ENCODE measurements at places on chromosomes 11 and 22. TPM values are rescaled to one million over a fixed set of nuclear protein-coding genes. Genes with fewer than 3 reads are reported as not detected.
A peak's percentile ranks its signal among the peaks of the same experiment; 100 is the strongest.

- H3K27ac ChIP-seq, result no peak overlapping the region
- H3K36me3 ChIP-seq, result no peaks in the 10 kb centered on the region
- peaks cover 29% of the 10 kb centered on the region for H3K27me3 ChIP-seq
These were observed 558.3 kb downstream of the BRD1 start for GRCh38 chr22:49269371-49269770.

DNA sequence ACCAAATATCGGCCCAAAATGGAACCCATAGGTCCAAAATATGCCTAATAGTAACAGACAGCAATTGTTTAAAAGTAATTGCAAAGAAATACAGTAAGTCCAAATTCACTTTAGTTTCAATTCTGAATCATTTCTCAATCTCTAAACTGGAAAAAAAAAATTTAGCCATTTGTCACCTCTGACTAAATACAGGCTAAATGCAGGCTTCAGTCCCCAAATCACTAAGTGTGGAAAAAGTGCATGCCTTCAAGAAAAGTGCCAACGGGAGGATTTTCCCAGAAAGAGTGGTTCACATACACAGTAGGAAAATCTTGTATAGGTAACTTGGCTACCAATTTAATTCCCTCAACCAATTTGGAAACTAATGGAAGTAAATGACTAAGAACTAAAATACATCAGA, 35.7 kb downstream of the SIK3 start:
- no peaks in the 10 kb centered on the region for H3K27me3 ChIP-seq
- H3K27ac ChIP-seq, result no peak overlapping the region
- DNase-seq, result no peak
- H3K4me1 ChIP-seq, result no peaks in the 10 kb centered on the region
- no peak overlapping the region for H3K4me3 ChIP-seq

DNA sequence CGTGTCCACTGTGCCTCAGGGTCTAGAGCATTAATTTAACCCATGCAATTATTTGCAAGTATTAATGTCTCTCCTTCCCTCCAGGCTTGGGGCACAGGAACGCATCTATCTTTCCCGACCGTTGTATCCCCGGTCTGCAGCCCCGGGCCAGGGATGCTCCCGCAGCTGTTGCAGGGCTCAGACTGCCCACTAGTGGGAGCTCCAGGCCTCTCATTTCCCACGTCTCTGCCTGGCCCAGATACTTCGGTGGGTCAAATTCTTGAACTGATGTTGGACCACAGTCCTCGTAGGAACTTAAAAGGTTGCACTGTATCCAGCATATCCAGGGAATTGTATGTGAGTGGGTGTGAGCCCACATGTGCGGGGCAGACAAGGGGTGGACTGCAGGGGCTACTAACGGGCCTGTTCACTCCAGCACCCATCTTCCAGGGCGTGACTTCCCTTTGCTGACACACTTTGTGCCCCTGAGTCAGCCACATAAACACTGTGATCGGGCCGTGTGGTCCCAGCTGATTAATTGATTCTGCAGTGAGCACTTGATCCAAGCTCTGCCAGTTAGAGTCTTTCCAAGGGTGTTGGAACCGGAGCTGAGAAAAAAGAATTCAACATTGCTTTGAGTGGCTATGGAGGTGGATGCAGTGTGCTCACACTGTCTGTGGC, 451.3 kb downstream of the TBC1D22A start:
- H3K36me3 ChIP-seq, result no peaks in the 10 kb centered on the region
- DNase-seq, result no peak
- H3K4me1 ChIP-seq, result no peaks in the 10 kb centered on the region
- H3K4me3 ChIP-seq, result no peak overlapping the region

DNA sequence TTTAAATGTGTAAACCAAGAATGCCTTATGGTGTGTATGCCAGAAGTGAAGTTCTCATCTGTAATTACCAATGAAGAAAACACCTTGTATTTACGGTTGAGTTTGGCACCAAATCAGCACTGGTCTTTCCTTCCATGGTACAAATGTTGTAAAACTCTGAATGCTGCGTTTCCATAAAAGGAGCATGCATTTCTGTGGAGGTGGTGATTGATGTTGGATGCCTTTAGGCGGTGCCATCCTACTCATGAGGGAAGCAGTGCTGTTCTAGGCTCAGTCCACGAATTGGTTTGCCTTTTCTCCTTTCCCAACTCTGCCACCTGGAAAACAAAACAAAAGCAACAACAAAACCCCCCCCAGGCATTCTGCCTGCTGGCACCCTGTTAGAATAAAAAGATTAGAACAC, 124.4 kb downstream of the TEAD1 start:
- H3K27me3 ChIP-seq, result no peaks in the 10 kb centered on the region
- peaks cover 18% of the 10 kb centered on the region for H3K4me1 ChIP-seq
- no peak overlapping the region for H3K4me3 ChIP-seq
- no peak for DNase-seq
- peaks cover 7% of the 10 kb centered on the region for H3K36me3 ChIP-seq
- no peak overlapping the region for H3K27ac ChIP-seq

- no peaks in the 10 kb centered on the region for H3K4me1 ChIP-seq
- peak overlapping the region; percentile 17 for H3K27ac ChIP-seq
- H3K4me3 ChIP-seq, result no peak overlapping the region
- no peaks in the 10 kb centered on the region for H3K36me3 ChIP-seq
- H3K27me3 ChIP-seq, result no peaks in the 10 kb centered on the region
These were observed 15.1 kb upstream of the CYTH4 start for GRCh38 chr22:37267135-37267587.

GRCh38 chr11:95608093-95608492, 181.5 kb downstream of the FAM76B start:
- DNase-seq, result no peak
- no peaks in the 10 kb centered on the region for H3K4me1 ChIP-seq
- no peak overlapping the region for H3K27ac ChIP-seq
- H3K27me3 ChIP-seq, result no peaks in the 10 kb centered on the region
- no peaks in the 10 kb centered on the region for H3K36me3 ChIP-seq

FOLR3 gene
- total RNA-seq, result 6.5 TPM

GRCh38 chr11:13152736-13153541, 124.7 kb upstream of the BMAL1 start:
- no peak overlapping the region for H3K27ac ChIP-seq
- DNase-seq, result peak; percentile 27
- H3K4me3 ChIP-seq, result no peak overlapping the region

- peak within 1 kb of the TSS; percentile 92 for H3K27ac ChIP-seq
- H3K4me1 ChIP-seq, result peaks cover 5% of the 10 kb centered on the region
- H3K27me3 ChIP-seq, result no peaks in the 10 kb centered on the region
- peak within 1 kb of the TSS; percentile 65 for H3K4me3 ChIP-seq
These were observed at the start of gene EHBP1L1 for GRCh38 chr11:65575568-65576231. Gene EHBP1L1, plus strand, starts transcription at chr11:65576053. Its CDS starts 250 bp downstream, at chr11:65576303.

GRCh38 chr11:7512525-7513233, 1.1 kb upstream of the PPFIBP2 start:
- DNase-seq, result peak; percentile 69
- H3K27me3 ChIP-seq, result peaks cover 18% of the 10 kb centered on the region
- peak overlapping the region; percentile 99 for H3K27ac ChIP-seq
- peaks cover 12% of the 10 kb centered on the region for H3K36me3 ChIP-seq

DNA sequence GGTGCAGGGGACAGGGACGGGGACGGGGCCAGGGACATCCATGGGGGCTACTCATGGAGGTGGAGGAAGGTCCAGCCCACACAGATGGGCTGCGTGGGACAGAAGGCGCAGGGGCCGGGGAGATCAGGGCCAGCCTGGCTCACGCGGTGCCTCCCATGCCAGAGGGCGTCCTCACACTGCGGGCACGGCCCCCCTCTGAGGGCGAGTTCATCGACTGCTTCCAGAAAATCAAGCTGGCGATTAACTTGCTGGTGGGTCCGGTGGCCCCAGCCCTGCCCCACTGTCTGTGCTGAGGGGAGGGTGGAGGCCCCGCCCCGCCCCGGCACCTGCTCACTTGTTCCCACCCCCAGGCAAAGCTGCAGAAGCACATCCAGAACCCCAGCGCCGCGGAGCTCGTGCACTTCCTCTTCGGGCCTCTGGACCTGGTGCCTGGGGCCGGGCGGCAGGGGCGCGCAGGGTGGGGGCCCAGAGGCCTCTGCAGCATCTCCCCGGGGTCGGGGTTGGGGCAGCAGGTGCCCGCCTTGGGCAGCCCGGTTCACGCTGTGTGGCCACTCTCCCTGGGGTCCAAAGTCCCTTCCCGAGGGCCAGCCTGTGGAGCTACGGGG, 15.8 kb downstream of the EPS8L2 start:
- H3K27me3 ChIP-seq, result peaks cover 26% of the 10 kb centered on the region
- no peaks in the 10 kb centered on the region for H3K4me1 ChIP-seq
- H3K4me3 ChIP-seq, result no peak overlapping the region
- DNase-seq, result no peak
- H3K27ac ChIP-seq, result no peak overlapping the region
- peaks cover 20% of the 10 kb centered on the region for H3K36me3 ChIP-seq

- no peaks in the 10 kb centered on the region for H3K27me3 ChIP-seq
- H3K36me3 ChIP-seq, result no peaks in the 10 kb centered on the region
- H3K4me1 ChIP-seq, result no peaks in the 10 kb centered on the region
- H3K27ac ChIP-seq, result no peak overlapping the region
These were observed 259.8 kb upstream of the BLID start for GRCh38 chr11:122375687-122376399.

GRCh38 chr22:36569999-36570398, 41.0 kb upstream of the EIF3D start:
- no peak overlapping the region for H3K27ac ChIP-seq
- H3K4me3 ChIP-seq, result no peak overlapping the region
- no peaks in the 10 kb centered on the region for H3K36me3 ChIP-seq

SPI1 gene
- total RNA-seq, result 188 TPM

DNA sequence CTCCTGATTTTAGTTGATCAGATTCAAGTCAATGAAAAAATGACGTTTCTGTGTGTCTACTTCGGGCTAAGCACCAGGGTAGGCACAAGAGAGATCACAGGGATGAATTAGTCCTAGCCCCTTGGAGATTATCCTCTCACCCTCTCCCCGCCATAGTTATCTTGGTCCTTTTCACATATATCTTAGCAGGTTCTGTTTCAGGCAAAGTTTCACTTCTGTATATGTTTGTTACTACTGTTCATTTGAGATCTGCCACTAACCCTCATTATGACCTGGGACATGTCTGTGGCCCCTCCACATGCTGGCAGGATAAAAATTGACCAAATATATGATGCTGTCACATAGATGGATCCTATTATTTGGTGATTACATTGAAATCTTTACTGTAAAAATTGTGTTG, 186.1 kb downstream of the AASDHPPT start:
- H3K27ac ChIP-seq, result no peak overlapping the region
- H3K27me3 ChIP-seq, result no peaks in the 10 kb centered on the region
- no peak overlapping the region for H3K4me3 ChIP-seq
- no peaks in the 10 kb centered on the region for H3K4me1 ChIP-seq

TRIM64C gene
- not detected for total RNA-seq

CEND1 gene
- not detected for total RNA-seq

GLYATL2 gene
- 0.40 TPM for total RNA-seq

TMEM41B gene
- 86.5 TPM for total RNA-seq

CCDC81 gene
- total RNA-seq, result 10.9 TPM

DNA sequence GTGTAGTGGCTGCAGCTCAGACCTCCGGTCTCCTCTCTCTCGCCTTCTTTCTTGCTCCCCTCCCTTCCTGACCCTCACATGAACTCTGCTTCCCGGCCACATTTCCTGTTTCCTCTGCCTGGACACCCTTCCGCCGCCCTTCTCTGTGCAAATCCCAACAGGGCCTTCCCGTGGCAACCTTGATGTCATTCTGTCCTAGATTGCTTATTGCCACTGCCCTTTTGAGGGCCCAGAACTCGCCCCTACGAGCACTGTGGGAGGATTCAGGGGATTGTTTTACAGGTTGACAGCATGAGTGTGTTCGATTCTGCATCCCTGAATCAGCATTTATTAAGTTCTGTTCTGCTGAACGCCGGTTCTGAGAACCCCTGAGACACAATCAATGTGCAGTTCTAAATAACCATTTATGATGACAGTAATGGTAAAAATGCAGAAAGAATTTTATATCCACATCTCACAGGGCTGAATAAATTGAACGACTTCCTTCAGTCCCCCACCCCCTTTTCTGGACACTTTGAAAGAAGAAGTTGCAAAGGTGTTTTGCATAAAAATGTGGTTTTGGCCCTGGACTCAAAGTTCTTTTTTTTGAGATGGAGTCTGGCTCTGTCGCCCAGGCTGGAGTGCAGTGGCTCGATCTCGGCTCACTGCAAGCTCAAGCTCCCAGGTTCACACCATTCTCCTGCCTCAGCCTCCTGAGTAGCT, 6.4 kb downstream of the BATF2 start:
- peaks cover 13% of the 10 kb centered on the region for H3K4me1 ChIP-seq
- H3K4me3 ChIP-seq, result no peak overlapping the region
- no peaks in the 10 kb centered on the region for H3K27me3 ChIP-seq
- peak; percentile 75 for DNase-seq
- no peak overlapping the region for H3K27ac ChIP-seq

GRCh38 chr11:15006139-15006759, 34.1 kb upstream of the CALCA start:
- no peak overlapping the region for H3K27ac ChIP-seq
- no peaks in the 10 kb centered on the region for H3K27me3 ChIP-seq
- no peak for DNase-seq
- H3K36me3 ChIP-seq, result no peaks in the 10 kb centered on the region

A4GALT gene
- total RNA-seq, result 8.6 TPM

CLMP gene
- 13.9 TPM for total RNA-seq

SYT12 gene
- 0.25 TPM for total RNA-seq

DNA sequence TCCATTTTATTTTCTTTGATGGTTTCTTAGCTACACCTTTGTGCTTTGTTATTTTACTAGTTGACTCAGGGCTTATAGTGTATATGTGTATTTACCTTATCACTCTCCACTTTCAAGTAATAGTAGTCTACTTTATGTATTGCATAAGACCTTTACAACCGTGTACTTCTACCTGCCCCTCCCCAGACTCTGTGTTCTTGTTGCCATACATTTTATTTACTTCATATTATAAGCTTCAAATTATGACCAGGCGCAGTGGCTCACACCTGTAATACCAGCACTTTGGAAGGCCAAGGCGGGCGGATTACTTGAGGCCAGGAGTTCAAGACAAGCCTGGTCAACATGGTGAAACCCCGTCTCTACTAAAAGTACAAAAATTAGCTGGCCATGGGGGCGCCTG, 28.2 kb upstream of the CTSD start:
- no peak overlapping the region for H3K4me3 ChIP-seq
- H3K27me3 ChIP-seq, result peaks cover 3% of the 10 kb centered on the region
- no peaks in the 10 kb centered on the region for H3K36me3 ChIP-seq
- H3K4me1 ChIP-seq, result no peaks in the 10 kb centered on the region

LARGE1 gene
- total RNA-seq, result 41.1 TPM

GRCh38 chr11:27209562-27210005, 153.4 kb downstream of the CCDC34 start:
- no peak for DNase-seq
- no peak overlapping the region for H3K27ac ChIP-seq
- no peaks in the 10 kb centered on the region for H3K36me3 ChIP-seq
- no peak overlapping the region for H3K4me3 ChIP-seq
- no peaks in the 10 kb centered on the region for H3K27me3 ChIP-seq

PNPLA3 gene
- 2.2 TPM for total RNA-seq

DNA sequence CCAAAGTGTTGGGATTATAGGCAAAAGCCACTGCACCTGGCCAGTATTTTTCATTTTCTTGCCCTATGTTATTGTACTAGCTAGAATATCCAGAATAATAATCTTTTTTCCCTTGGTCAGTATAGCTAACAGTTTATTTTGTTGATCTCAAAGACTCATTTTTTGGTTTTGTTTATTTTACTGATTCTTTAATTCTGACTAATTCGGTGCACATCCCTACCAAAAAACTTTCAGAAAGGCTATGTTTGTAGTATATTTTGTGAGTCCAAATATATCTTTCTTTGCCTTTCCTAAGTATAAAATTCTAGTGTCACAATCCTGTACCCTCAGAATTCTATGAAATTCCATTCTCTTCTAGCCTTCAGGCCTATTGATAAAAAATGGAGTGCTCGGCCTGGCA, 84.3 kb downstream of the PHF21A start:
- H3K36me3 ChIP-seq, result no peaks in the 10 kb centered on the region
- no peak for DNase-seq
- peaks cover 10% of the 10 kb centered on the region for H3K4me1 ChIP-seq
- no peak overlapping the region for H3K27ac ChIP-seq
- H3K27me3 ChIP-seq, result no peaks in the 10 kb centered on the region
- no peak overlapping the region for H3K4me3 ChIP-seq

Measured in lung (tissue), 17 donors.